Bone marrow (tissue), 2 donors: ENCODE measurements at places on chromosomes 1 and 21.

DNA sequence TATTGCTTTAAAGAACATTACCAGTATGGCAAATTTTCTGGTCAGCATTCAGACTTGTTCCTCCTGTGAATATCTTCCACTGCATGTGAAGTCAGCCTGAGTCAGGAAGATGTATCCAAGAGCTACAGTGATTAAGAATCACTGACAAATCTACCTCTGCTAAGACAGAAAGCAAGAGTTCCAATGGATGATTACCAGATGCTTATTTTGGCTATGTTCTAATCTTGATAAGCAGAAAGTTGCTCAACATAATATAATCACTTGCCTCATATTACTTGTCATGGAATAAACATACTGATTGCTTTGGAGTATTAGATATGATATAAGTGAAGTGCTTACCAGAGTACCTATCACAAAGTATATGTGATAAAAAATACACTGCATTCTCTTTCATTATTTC is 738.1 kb downstream of the ADGRL2 start:
- no peak for DNase-seq

GRCh38 chr1:112937070-112937469 is 18.9 kb downstream of the SLC16A1 start:
- no peak for DNase-seq

DNA sequence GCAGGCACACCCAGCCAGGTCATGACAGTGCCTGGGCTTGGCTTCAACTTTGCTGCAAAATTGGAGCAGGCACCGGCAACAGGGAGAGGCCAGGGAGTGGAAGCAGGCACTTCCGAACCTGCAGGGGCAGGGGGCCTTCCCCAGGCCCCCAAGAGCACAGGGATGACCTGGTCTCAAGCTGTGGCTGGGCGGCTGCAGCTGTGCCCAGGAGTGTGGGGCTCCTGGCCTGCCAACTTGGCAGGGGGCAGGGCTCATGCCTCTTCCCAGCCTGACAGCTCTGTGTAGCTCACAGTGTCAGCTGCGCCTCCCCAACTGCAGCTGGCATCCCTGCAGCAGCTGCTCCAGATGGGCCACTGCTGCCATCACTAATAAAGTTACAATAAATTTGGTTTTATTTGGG is 51.5 kb upstream of the SCYL3 start:
- DNase-seq = no peak

- DNase-seq = no peak
Observed at GRCh38 chr1:42876009-42876408, 29.6 kb downstream of the ZNF691 start.

DNA sequence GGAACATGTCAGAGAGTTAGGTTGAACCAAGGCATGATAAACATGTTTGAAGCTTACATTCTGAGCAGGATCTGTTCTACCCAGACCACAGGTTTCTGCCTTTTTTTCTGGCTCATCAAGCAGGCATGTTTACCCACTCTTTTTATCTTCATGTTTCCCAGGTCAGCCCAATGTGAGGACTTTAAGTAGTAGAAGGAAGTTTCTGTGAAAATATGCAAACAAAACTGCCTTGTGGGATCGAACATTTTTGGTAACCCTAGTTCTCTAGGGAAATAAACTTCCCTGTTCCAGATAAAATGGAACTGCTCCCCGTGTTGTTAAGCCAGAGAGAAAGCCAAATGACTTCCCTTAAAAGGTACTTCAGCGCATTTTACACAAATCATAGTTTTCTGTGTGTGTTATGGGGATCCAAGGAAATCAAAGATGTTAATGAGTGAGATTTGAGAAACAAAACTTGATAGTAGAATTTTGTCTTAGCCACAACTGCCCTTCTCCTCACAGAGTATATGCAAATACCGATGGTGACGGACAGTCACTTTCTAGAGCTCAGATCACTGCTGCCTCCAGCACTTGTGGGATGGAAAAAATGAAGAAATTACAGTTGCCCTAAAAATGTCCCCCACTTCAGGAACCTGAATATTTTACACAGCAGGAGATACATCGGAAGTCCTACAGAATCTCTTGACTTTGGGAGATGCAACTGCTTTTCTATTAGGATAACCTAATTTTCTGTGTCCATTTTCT is 765 bp upstream of the HIPK1 start:
- no peak for DNase-seq

- no peak for DNase-seq
Observed at GRCh38 chr21:25350056-25350455, 257.2 kb downstream of the MRPL39 start.

DNA sequence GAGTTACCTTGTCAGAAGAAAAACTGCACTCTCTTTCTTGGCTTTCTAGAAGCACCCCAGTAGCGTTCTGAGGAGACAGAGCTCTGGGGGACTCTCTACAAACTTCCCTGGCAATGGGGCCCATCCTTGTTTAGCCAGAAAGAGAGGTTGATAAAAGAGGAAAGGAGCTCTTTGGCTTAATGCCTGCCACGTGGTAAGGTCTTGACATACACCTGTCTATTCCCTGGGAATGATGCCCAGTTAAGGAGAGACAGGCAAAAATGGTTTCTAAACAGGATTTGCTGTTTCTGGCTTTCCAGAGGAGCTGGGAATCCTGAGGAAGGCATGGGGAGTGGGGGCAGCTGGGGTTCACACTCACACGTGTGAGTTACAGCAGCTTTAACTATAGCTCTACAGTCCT is 30.2 kb upstream of the IL20 start:
- DNase-seq = no peak

- DNase-seq = no peak
Observed at GRCh38 chr21:41064334-41064791, 103.6 kb upstream of the BACE2 start.

DNA sequence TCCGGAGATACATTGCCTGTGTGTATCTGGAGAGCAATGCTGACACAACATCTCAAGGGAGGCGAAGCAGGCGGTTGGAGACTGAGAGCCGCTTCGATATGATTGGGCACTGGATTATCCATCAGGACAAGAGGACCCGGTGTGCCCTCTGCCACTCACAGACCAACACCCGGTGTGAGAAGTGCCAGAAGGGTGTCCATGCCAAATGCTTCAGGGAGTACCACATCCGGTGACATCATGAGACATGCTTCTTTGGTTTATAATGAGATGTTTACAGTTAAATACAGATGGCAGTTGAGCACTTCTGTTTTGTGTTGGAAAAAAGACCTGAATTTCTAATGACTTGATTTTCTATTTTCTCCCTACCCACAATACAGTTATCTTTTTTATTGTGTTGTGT is 12.1 kb downstream of the PGBD2 start:
- no peak for DNase-seq

DNA sequence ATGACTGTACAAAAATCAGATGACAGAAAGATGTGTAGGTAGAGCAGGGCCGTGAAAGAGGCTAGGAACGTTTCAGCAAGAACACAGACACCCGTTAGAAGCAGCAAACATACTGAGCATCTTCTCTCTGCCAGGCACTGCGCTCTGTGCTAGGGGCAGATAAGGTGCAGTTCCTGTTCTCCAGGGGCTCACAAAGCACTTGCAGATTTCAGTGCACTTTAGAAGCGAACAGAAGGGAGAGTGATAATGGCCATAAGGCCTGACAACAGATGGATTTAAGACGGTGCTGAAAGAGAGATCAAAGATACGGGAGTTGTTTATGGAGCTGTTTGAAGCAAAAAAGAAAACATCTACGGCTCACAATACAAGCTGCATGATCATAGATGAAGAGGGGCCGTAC is 200.3 kb upstream of the FOXD3 start:
- DNase-seq = no peak

- no peak for DNase-seq
Observed at GRCh38 chr1:56797065-56797685, 22.0 kb downstream of the FYB2 start.

DNA sequence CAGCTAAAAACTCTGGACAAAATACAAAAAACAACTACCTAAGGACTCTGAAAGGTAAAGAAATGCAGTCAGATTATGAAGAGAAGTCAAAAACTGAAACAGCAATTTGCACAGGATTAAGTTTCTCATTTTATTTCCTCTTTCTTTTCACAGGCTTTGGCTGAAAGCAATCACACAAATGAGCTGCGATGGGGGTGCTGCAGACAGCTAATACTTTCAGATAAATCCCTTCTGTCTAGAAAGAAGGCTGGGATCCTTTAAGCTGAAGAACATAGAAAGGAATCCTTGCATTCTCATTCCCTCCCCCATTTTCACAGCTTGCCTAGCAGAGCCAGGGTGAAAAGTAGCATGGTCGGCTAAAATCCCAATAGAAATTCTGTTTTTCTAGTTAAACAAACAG is 32.0 kb upstream of the PRDX6 start:
- no peak for DNase-seq

DNA sequence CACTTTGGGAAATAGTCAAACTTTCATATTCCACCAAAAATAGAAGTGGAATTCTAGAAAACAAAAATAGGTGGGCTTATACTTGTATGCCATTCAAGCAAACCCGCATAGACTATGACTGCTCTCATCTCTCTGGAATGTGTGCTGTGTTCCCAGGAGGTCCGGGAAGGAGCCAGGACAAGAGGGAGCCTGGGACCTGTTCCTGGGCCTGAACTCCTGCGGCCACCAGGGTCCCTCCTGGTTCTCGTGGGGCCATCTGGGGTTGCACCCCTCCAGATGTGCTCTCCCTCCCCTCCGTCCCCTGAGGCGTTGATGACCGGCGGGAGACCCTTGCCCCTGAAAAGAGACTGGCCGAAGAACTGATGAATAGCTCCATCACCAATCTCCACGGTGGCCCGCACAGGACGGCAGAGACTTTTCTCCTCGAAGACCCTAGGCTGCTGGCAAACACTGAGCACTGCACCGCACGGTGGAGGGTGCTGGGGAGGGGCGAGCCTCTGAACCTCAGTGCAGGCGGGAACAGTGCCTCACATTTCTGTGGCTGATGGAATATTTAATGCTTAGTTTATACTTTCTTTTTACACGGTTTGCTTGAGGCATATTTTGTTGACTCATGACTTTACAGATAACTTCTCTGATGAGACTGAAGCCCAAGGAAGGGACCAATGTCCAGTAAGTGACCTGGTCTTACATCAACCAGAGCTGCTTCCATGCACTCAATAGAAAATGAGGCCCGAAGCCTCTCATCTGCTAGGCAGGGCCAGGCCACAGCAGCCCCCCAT is 9.6 kb upstream of the ADARB1 start:
- DNase-seq = no peak

GRCh38 chr1:32411261-32411660 is 17.0 kb upstream of the BSDC1 start:
- DNase-seq = no peak

- no peak for DNase-seq
Observed at GRCh38 chr1:54498383-54499096, 49.5 kb upstream of the ACOT11 start.

GRCh38 chr1:159040206-159040605 is 30.5 kb downstream of the IFI16 start:
- DNase-seq = no peak

DNA sequence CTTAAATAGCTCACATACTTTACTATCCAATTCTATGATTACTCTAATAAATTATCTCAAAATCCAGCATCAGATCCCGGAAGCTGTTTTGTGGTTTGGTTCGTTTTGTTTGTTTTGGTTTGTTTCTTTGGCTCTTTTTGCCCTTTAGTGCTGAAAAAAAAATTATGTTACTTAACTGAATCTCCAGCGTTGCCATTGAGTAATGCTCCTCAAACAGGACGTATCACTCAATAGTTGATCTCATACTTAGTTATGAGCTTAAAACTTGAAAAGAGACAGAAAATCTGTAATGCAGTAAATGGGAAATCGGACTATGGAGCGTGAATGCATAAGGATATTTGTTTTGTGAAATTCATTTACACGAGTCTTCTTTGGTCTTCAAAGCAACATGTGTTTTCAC is 533.8 kb upstream of the TMPRSS15 start:
- DNase-seq = no peak

DNA sequence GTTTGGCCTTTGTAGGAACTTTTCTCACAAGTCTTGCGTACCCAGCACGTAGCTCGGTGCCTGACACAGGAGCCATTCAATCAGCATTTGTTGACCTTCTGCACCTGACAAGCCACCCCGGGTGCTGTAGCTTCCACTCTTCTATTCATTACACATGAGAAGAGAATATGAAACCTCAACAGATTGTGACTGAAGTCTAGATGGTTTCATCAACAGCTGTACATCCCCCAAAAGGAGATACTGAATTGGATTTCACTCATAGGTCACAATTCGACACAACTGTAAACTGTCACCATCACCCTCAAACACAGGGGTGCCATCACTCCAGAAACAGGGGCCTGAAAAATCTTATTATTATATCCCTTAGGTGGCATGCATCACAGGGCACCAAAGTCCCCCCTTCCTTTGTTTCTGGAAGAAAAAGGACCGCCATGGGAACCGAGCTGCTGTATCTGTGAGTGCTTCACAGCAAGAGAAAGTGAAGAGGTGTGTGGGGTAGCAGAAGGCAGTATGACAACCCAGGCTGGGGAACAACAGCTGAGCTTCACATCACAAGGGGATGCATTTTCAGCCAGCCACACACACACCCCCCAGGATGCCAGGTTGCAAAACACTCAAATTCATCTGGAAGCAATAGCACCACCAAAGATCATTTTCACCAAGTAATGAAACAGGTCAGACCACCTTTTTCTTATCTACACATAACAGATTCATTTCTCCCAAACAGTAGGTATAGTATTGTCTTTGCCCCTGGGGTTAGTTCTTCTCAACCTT is 225.7 kb downstream of the TOMM20 start:
- DNase-seq = no peak

- no peak for DNase-seq
Observed at GRCh38 chr1:68210027-68210426, 22.3 kb downstream of the WLS start.

- DNase-seq = no peak
Observed at GRCh38 chr1:167068761-167069160, 21.4 kb downstream of the GPA33 start.

- DNase-seq = no peak
Observed at GRCh38 chr1:82227306-82228095, 426.8 kb downstream of the ADGRL2 start.

DNA sequence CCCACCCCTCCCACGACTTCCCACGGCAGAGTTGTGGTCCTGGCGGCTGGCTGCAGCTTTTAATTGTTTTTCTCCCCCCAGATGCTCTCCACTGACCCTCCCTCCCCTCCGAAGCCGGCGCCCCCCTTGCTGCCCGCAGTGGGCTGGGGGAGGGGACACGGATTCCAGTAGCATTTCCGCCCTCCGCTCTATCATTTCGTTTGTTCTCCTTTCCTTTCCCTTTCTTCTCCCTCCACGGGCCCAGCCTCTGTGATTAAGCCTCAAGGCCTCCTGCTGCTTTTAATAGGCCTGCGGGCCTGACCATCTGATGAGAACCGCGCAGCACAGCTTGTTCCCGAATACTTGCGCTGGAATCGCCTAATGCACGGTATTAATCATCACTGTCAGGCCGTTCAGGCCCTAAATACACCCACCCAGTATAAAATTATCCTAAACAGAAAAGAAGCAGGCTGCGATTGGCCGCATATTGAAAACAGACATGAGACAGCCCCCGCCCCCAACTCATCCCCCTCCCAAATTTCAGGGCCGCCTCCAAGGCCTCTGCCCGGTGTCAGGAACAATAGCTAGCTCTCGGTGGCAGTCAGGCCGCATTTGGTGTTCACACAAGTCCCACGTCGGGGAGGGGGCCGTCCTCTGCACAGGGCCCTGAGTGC is 102.0 kb upstream of the ARHGEF16 start:
- DNase-seq = no peak

GRCh38 chr1:69055194-69055593 is 512.5 kb upstream of the LRRC7 start:
- DNase-seq = no peak

GRCh38 chr1:180435566-180435965 is 66.8 kb downstream of the ACBD6 start:
- no peak for DNase-seq

GRCh38 chr1:14415396-14415795 is 183.1 kb upstream of the KAZN start:
- no peak for DNase-seq

- DNase-seq = no peak
Observed at GRCh38 chr1:213070406-213070805, 19.4 kb downstream of the RPS6KC1 start.
